Stimulated activated CD4-positive, alpha-beta T cell treated with anti-CD3 and anti-CD28 coated beads, Interleukin-1b, Interleukin-23, amount 100 ng/mL, for 4 hours (primary cell): ENCODE measurements at places on chromosomes 1 and 21.
A peak's percentile ranks its signal among the peaks of the same experiment; 100 is the strongest.

- DNase-seq: no peak
Observed at GRCh38 chr1:203083463-203083921, 2.3 kb downstream of the MYOG start.

GRCh38 chr1:172944931-172945330, 105.8 kb downstream of the TNFSF18 start:
- no peak for DNase-seq

GRCh38 chr1:13582713-13583443, 754 bp upstream of the PDPN start:
- no peak for DNase-seq

GRCh38 chr1:3599286-3599811, 12.0 kb downstream of the MEGF6 start:
- DNase-seq: no peak

GRCh38 chr1:164064501-164064900, 494.5 kb upstream of the PBX1 start:
- DNase-seq: no peak

DNA sequence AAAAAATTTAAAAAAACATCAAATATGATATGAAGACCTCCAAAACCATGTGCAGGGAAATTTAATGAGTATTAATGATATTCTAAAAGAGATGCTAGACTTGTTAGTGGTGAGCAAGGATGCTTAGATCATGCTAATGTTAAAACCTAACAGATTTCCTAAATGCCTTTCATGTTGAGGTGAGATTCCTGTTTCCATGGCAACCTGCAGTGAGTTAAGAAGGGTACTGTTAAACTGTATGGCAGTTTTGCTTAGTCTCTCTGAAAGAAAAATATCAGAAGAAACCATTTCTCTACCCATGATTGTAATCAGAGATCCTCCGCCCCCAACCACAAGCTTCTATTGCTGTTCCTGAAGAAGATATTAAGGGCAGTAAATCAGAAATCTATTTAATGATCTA, 321.6 kb upstream of the LRRC7 start:
- no peak for DNase-seq

- DNase-seq: peak; percentile 37
Observed at GRCh38 chr1:43329995-43330751, 7.4 kb upstream of the MPL start.

- no peak for DNase-seq
Observed at GRCh38 chr1:25568090-25568833, 24.9 kb downstream of the LDLRAP1 start.

DNA sequence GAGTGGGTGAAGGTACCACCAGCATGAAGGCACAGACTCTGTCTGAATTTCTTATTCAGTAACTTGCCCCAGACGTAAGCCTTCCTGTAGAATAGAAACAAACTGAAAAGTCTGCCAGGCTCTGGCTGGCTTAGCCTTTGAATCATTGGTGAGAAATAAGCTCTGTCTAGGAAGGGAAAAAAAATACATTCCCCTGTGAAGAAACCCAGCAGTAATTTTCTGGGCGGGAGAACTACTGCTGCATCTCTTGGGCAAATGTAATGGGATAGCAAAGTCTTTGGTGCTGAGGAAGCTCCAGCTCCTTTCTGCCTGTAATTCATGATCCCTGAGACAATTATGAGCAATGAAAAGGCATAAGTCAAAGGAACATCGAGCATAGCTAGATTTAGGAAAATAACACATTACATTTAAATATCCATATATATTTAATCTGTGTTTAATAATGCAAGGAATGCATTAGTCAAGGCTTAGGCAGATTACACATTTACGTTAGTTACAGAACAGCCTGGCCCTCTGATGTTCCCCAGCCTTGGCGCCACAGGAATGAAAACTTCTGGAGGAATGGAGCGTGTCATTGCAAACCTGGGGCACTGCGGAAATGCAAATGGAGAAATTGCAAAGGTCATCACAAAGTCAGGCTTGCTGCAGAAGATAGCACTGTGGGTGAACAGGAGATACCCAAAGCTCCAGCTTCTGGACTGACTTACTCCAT, 216.3 kb upstream of the CAMK1G start:
- no peak for DNase-seq

DNA sequence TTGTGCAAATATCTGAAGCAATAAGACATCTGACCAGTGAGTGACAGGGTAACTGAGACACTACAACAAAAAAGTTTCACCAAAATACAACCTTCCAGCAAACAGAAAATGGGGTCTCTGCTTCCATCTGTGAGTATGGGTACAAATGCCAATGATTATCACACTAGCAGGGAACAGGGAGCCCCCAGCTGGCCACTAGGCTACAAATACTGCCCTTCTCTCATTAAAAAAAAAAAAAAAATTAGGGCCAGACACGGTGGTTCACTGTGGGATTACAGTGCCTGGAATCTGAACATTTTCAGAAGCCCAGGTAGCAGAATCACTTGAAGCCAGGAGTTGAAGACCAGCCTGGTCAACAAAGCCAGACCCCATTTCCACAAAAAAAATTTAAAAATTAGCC, 48.4 kb upstream of the EDARADD start:
- no peak for DNase-seq

- DNase-seq: no peak
Observed at GRCh38 chr1:30418061-30418938, 305.1 kb downstream of the MATN1 start.
